ENCODE measurements at places on chromosomes 4 and X.

- no peak for DNase-seq
These were observed 271.8 kb downstream of the PPP3CA start for GRCh38 chr4:101075536-101075935.

GRCh38 chrX:19855700-19856381 lies 31.6 kb downstream of the SH3KBP1 start:
- peak; percentile 57 for DNase-seq

GRCh38 chrX:150409486-150409885 lies 46.4 kb downstream of the MAMLD1 start:
- DNase-seq, result no peak

GRCh38 chrX:40035726-40036125 lies 62.0 kb downstream of the BCOR start:
- no peak for DNase-seq

DNA sequence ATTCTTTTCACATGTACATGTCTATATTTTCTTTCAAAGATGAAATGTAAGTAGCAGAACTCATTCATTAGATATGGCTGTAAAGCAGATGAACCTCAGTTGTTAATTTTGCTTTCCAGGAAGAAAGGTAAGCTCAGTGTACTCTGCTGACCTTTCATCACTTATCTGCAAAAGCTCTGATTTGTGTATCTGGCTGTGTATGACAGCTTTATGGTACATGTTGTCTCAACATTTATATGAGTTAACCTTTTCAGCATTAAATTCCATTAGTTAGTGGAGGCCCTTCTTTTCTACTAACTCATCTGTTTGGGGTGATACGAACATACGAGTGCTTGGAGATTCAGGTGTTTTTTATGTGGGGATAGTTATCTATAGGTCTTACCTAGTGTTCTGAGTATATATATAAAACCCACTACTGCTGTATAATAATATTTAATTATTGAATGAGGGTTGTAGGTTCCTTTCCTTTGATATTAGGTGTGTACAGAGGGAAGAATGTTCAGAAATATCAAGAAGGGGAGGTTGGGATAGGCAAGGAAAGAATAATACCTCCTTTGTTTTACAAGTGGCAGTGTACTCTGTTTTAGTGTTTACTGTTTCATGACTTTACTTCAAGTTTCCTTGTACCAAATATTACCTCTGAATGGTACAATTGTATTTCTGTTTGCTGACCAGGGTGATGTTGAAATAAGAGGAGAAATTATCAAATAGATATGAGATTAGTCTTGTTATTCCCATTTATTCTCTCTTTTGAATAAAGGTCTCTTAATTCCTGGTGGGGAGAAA lies 395.5 kb downstream of the ARHGAP24 start:
- DNase-seq, result no peak
